ENCODE measurements at places on chromosomes 2 and 18.

DNA sequence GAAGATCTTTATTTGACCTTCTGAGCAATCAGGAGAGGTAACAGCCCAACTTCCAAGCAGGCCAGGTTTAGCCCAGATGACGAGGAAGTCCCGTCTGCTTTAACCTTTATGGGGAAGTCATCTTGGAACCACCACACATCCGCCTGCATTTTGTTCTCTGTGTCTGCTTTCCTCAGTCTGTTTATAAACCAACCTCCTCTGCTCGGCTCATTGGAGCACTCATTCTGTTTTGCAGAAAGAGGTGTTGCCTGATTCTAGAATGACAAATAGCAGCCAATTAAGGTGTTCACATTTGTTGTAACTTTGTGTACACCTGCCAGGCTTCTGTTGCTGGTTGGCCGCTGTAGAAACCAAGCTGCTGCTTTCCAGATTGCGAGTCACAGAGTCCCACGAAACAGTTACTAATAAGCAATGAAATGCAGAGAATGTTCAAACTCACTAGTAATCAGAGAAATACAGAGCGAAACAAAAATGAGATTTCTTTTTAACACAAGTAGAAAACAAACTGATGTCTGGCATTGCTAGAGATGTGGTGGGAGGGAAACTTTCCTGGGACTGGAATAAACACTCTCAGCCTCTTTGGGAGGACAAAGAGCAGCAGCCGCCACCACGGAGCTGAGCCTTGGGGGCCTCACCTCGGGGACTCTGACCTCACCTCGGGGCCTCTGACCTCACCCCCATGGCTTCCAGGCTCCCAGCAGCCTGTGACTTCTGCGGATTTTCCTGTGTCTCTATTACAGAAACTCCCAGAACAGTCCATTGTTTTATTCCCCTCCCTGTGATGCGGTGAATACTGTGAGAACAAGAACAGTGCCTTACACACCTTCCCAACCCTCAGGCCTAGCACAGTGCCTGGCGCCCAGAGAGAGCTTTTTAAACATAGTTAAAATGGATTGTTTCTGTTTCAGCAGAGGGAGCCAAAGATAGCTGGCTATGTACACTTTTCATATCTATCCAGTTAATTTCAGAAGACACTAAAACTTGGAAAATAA, 64.0 kb downstream of the MBP start:
- DNase-seq, result no peak

DNA sequence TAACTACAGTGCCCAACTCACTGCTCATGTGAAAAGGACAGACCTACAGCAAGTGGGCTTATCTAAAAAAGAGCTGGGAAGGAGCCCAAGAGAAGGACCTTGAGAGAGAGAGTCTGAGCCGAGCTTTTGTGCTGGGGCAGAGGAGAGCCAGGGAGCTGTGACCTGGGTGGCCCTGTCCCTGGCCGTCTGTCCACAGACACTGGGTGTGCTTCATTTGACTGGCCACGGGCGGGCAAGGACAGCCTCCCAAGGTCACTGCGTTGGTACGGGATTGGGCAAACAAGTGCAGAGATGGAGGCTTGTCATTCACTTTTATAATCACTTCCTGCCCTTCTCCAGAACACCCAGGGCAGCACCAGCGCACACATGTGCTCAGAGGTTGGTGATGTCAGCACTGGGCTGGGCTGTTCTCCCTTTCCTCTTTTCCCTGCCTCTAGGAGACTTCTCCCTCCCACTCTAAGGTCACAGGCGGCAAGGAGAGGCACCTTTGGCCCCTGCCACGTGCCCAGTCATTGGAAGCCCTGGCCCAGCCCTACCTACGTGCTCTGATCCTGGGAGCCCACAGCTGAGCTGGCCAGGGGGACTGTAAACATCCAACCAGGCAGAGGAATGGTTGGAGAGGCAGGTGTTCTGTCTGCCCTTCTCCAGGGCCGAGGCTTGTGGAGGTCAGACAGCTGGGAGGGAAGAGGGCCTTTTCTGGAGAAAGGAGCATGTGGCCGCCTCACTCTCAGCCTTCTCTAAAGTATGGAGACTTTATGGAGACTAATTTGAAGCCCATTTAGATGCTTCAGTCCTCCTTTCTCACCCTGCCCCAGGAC, 6.4 kb upstream of the PSD4 start:
- no peak for DNase-seq

- no peak for DNase-seq
These were observed 364.8 kb downstream of the SOCS6 start for GRCh38 chr18:70653671-70654070.

DNA sequence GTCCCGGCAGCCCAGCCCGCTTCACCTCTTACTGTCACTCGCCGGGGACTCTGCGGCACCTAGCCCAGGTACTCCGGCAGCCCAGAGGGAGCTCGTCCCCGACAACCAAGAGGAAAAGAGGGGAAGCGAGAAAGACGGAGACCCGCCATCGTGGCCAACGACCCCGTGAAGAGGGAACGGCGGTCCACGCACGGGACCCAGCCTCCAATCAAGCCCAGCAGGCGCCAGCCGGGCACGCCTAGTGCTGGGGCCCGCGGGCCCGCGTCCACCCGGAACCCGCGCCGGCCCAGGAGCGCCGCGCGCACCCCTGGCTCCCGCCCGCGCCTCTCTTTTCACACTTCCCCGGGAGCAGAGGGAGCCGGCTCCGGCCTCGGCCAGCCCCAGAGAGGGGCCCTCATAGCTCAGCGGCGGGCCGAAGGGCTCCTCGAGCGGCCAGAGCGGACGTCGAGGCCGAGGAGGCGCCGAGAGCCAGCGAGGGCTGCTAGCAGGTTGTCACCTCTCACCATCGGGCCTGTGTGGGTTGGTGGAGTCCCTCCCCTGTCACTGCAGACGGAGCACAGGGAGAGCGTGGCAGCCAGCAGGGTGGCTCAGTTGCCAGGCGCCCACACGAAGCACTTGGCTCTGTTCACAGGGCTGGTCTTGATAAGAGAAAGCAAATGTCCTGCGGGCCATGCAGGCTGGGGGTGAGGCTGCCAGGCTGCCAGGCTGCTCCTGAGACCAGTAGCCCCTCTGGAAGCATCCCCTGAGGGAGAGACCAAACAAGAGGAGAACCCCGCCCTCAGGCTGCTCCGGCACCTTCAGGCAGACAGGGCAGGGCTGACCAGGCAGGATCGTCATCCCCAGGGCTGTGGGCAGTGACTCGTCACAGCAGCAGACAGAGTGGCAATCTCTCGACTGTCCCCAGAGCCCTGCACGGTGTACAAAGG, 36.9 kb upstream of the KLF11 start:
- no peak for DNase-seq

DNA sequence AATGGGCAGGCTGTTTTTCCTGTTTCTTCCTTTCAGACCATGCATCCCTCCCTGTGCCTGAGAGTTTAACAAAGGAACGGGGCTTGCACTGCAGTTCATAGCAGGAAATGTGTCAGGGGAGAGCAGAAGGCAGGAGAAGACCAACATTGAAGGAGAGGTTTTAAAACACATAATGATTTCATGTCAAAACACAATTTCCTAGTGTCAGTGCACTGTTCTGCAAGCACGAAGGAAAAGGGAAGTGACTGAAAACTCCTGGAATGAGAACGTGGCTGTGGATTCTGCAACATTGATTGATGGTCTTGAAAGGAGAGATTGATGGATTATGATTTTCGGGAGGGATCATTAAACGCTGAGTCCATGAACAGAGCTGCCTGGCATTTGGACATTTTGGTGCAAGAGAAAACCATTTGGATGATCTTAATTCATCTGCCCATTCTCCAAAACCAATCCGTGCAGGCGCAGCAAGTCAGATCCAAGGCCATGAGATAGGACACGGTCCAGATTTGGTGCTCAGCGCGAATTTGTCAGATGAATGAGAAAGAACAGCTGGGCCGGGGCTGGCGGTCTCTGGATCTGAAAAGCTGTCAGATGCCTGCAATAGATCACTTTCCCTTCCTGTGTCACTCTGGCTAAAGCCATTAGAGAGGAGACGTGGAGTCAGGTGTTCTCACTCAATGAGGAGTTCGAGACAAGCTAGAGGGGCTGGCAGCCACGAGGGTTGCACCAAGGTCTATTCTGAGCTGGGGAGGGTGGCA, 38.4 kb downstream of the C1QL2 start:
- no peak for DNase-seq

- no peak for DNase-seq
These were observed 231.9 kb downstream of the DYSF start for GRCh38 chr2:71685073-71685848.

DNA sequence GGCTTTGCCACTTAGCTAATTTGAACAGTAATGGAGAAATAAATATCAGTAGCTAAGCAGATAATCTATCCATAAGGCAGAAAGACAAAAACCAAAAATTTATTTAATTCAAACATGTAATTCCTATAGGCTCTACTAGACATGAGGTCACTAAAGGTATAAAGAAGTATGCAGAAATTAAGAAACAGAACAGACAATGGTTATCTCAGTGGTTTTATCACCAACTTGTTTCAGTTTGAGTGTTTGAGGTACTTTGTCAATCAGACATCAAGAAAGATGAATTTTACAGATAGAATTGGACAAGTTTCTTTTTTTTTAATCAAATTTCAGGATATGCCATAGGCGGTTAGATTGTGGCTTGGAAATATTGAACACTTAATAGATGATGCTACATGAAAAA, 67.4 kb upstream of the ZEB2 start:
- no peak for DNase-seq

GRCh38 chr2:69163109-69163508, 150.1 kb downstream of the ANTXR1 start:
- peak; percentile 98 for DNase-seq

Data from kidney capillary endothelial cell (primary cell).